Stimulated activated CD4-positive, alpha-beta T cell treated with anti-CD3 and anti-CD28 coated beads, Interleukin-1b, Interleukin-23, amount 100 ng/mL, for 1 hour (primary cell): ENCODE measurements at places on chromosomes 1 and 21.
A peak's percentile ranks its signal among the peaks of the same experiment; 100 is the strongest.

DNA sequence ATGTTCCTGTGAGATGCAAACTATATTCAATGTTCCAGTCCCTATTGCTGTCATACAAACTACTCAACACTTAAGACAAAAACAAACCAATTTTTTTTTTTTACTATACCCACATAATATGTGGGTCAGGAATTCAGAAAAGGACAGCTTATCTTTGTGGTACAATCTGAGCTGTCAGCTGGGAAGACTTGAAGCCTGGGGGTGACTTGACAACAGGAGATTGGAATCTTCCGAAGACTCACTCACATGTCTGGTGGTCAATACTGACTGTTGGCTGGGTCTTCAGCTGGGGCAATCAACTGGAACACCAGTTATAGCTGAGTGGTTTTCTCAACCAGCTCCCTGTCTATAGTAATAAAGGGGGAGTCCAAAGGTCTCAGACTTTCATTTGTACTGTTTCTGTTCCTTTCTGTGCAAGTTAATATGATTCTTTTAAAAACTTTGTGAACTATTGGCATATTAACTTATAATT, 81.7 kb upstream of the ATP1B1 start:
- DNase-seq = no peak

DNA sequence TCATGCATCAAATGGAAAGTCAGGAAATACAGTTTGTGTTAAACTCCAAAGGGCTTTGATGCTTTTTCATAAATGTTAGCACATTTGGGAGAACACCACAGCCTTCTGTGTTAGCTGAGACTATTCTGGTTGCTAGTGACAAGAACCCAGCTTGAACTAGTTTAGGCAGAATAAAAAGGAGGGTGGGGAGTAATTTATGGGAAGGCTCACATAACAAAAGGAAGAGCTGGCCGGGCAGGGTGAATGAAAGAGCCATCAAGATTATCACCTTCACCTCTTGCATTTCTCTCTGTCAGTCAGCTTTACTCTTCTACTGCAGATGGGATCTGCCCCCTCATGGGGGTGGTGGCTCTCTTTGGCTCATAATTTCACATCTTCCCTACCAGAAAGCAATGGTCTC, 75.4 kb upstream of the VTCN1 start:
- no peak for DNase-seq

GRCh38 chr21:25912402-25912746, 177.6 kb downstream of the GABPA start:
- no peak for DNase-seq

- no peak for DNase-seq
Measured at GRCh38 chr1:69499203-69499803, 68.4 kb upstream of the LRRC7 start.

- no peak for DNase-seq
Measured at GRCh38 chr1:31878058-31878457, 60.1 kb downstream of the PTP4A2 start.

- DNase-seq = no peak
Measured at GRCh38 chr21:37408464-37409193, 42.1 kb downstream of the DYRK1A start.

DNA sequence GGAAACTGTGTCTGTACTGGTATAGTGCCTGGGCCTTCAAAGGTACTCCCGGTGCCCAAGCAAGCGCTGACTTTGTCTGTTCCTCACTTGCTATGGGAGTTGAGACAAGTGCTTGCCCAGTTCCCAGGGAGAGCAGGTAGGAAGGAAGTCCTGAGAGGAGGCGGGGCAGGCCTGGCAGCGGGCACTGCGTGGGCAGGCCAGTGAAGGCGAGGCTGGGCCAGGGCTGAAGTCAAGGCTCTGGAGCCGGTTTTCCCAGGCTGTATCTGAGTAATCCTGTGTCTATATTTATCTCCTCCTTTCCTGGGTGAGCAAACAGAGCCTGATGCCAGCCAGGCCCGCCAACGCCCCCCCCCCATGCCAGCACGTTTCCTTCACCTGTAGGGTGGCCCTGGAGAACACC, 15.9 kb upstream of the EDN2 start:
- DNase-seq = no peak

DNA sequence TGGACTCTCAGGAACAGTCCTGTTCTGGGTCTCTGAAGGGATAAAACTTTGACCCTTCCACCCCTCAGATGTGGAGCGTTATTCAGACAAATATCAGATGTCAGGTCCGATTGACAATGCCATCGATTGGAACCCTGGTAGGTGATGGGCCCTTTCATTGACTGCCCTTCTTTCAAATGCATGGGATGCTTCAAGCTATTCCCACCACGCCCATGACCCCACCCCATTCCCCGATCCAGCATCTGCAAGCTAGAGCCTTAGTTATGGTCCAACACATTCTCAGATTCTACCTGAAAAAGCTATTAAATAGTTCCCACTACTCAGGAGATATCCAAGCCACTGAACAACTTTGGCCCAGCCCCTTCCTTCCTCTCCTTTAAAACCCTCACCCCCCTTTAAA, 12.5 kb downstream of the POLR3GL start:
- DNase-seq = no peak

DNA sequence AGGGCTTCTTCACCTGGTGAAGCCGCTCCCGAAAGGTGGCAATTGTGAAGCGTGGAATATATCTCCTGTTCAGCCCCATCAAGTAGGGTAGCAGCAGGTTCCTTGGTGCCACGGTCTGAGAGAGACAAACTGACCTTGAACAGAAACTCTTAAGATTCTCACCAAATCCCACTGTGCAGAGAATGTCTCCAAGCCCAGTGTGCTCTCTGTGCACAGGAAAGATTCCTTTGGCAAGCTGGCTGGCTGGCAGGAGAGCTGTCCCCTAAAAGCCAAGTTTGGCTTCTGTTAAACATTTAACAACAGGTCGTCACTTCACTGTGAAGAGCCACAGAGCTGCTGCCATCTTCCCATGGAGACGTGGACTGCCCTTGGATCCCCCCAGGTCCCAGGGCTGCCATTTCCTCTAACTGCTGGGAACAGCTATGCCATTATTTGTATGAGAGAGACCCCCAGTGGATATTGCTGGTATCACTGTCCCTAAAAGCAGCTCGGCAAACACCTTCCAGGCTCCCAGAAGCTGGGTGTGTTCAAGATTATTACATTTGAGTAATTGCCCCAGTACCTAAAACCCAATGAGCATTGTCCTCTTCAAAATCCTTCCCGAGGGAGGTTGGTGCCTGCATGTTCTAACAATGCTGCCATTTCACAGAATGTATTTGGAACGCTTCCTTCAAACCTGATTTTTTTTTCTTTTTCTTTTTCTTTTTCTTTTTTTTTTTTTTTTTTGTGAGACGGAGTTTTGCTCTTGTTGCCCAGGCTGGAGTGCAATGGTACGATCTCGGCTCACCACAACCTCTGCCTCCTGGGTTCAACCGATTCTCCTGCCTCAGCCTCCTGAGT, 71.8 kb downstream of the CD58 start:
- DNase-seq = no peak

GRCh38 chr1:239810061-239810481, 281.6 kb upstream of the FMN2 start:
- DNase-seq = no peak

GRCh38 chr1:26889551-26890466, at the start of gene GPN2:
Gene GPN2 (minus strand): TSS chr1:26890283. CDS start chr1:26890096, 187 bp downstream.
- peak; percentile 52 for DNase-seq

DNA sequence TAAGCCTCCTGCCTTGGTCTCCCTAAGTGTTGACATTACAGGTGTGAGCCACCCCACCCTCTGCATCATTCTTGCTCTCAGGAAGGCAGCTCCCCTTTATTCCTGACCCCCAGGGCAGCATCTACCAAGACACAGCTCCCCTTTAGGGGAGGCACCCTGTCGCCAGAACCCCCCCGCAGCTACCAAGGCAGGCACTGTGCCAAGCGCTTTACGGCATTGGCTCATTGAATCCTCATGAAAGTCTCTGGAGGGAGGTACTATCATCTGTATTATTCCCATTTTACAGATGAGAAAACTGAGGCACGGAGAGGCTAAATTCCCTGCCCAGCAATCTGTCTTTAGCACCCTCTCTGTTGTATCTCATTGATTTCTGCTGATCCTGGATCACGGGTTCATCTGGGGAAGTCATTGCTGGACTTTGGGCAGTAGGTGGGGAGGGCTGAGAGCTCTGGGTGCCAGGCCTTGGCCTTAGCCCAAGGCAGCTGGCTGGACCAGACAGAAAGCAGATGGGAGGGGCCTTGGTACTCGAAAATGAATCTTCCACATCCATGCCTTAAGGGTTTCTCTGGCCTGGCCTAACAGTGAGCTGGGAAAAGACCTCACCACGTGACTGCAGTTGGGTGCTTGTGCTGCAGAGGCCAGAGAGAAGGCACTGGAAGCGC, 5.9 kb downstream of the PLOD1 start:
- DNase-seq = no peak

- DNase-seq = no peak
Measured at GRCh38 chr1:186078245-186078644, 296.8 kb downstream of the TPR start.

DNA sequence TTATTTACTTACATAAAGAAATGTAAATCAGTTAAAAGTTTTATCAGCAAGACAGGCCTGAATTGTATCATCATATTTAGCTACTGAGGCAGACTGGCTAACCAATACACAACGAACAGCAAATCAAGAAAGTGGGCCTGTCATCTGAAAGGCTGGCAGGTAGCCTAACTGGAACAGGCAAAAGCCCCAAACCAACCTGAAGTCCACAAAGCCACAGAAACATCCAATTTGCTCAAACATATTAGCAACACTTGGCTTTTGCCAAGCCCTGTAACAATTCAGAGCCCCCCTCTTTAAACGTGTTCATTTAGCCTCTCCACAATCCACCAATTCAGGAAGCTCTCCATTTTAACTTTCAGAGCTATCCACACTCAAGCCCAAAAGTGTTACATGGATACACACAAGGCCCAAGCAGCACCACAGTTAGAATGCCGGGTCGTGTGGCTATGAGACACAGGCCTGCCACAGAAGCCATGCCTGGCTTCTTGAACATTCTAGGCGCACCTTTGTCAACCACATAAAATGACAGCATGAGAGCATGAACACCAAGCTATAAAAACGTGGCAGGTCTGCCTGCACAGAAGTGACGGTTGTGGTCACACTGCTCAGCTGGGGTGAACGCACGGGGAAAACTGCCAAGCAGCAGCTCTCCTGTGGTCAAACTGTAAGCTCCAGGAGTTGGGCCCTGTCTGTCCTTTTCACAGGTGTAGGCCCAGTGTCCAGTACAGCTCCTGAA, 49.3 kb downstream of the CD34 start:
- no peak for DNase-seq

GRCh38 chr1:64516803-64517568, 47.1 kb downstream of the CACHD1 start:
- DNase-seq = no peak

GRCh38 chr1:35931446-35932157, 697 bp downstream of the AGO3 start:
- no peak for DNase-seq

DNA sequence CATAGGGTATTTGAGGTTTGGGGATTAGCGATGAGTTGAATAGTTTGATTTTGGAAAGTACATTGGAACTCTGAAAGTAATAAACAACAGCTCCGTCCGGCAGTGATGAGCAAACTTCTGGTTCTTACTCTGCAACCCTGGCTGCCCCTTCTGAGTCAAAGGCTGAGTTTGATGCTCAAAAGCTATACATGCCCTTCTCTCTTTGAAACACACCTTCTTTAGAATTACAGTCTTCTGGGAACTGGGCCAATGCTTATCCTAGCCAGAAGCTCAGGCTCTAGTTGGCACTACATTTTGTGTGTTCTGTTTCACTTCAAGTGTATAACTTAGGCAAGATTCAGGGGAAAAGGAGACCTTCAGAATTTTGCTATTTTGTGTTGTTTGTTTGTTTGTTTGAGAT, 9.3 kb downstream of the AHCYL1 start:
- no peak for DNase-seq

DNA sequence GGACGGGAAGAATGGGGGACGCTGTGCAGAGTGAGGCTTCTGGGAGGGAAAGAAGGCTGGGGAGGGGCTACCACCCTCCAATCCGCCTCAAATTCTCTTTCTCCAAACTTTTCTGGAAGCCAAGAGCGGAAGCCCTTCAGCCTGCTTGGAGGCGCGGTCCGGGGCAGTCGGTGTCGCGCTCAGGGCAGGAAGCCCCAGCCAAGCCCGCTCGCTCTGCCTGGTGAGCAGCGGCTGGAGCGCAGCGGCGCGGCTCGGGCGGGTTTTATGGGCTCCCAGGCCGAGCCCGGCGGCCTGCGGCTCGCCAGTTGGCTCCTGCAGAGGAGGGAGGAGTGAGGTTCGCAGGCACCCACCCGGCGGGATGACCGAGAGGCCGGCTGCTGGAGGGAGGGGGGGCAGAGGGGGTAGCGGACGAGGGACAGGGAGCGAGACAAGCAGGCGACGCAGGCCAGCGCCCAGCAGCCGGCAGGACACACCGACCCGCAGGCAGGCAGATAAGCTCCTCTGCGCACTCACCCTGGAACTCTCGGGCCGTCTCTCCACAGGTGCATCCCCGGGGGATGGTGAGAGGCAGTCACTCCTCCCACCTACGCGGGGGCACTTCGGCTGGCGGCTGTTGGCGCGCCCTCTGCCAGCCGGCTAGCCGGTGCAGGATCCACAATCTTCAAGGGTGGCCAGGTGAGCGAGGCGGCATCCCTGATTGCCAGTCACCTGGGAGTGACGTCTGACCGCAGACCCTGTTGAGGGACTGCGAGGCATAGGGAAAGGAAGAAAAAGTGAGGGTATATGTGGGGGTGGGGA, at the start of gene AVPR1B:
TSS of gene AVPR1B (minus strand) at position 238 of the 798 bp plus-strand sequence. CDS start 498 bp downstream, outside the sequence.
- no peak for DNase-seq

DNA sequence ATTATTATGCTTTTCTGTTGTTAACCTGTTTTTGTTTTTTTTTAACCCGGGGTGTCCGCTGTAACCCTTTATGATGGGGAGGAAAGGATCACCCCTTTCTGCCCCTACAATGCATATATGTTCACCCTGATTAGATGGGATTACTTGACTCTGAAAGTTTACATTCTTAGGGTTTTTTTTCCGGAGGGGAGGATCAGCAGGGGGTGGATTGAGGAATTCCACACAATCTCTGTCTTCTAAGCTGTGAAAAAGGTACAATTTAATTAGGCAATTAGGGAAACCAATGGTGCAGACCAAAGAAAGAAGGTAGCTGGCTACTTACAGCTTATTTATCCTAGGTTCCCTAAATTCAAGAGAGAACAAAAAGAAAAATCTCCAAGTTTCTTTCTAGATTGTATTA, 58.3 kb downstream of the EDEM3 start:
- no peak for DNase-seq

- DNase-seq = no peak
Measured at GRCh38 chr21:24290151-24290833, 1317.0 kb downstream of the MRPL39 start.

- no peak for DNase-seq
Measured at GRCh38 chr1:222996310-222996975, 146.6 kb downstream of the TLR5 start.

- peak; percentile 34 for DNase-seq
Measured at GRCh38 chr1:112718691-112719418, 3.7 kb upstream of the PPM1J start.

GRCh38 chr21:20822666-20823065, 175.5 kb upstream of the NCAM2 start:
- no peak for DNase-seq
